Naive thymus-derived CD8-positive, alpha-beta T cell (primary cell): ENCODE measurements at places on chromosomes 2 and 18. TPM values are rescaled to one million over a fixed set of nuclear protein-coding genes. Genes with fewer than 3 reads are reported as not detected.

DNA sequence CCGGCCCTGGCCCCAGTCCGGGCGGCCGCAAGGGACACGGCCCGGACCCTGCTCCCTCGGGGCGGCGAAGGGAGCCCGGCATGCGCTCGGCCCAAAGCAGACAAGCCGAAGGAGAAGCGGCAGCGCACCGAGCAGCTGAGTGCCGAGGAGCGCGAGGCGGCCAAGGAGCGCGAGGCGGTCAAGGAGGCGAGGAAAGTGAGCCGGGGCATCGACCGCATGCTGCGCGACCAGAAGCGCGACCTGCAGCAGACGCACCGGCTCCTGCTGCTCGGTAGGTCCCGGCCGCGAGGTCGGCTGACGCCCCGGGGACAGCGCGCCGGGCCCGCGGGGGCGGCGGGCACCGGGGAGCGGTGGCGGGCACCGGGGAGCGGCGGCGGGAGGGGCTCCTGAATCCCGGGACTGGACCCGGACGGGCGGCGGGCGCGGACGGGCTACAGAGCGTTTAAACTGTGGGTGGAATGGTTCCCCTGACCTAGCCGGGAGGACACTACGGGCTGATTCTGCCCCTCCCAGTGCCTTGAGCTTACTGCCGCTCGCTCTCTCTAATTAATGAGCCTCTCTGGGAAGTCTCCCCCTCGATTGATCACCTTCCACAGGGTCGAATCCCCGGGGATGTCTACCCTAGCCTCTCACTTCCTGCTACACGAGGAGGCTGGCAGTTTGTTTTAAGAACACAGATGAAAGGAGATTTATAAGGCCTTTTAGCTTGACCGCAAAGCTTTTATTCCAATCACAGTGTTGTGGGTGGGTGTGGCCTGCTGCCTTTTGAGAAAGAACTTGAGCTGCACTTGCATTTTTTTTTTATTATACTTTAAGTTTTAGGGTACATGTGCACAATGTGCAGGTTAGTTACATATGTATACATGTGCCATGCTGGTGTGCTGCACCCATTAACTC lies 853 bp downstream of the GNAL start:
- no peak for DNase-seq

DNA sequence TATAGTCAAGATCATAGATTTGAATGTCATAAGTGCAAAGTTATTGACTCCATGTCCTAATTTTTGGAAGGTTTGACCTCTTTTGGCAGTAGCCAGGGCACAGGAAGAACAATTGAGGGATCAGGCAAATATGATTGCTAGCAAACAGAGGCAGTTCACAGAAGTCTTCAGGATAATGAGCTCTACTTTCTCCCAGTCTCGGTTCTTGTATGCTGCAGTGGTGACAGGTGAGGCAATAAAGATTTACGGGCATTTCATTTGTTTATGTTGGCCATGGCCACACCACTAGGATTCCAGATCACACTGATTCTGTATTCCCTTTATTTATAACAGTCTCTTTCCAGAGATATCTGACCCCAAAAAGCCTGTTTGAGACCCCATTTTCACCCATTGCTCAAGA lies 137.5 kb downstream of the UBR3 start:
- no peak for DNase-seq

GRCh38 chr18:56314396-56314795 lies 324.0 kb downstream of the TXNL1 start:
- DNase-seq = no peak

The ANKRD23 gene
- 0.15 TPM for polyA plus RNA-seq

GRCh38 chr2:118773826-118774225 lies 73.6 kb downstream of the EN1 start:
- DNase-seq = no peak

GRCh38 chr18:23257686-23258565 lies 122.6 kb downstream of the CABLES1 start:
- no peak for DNase-seq

DNA sequence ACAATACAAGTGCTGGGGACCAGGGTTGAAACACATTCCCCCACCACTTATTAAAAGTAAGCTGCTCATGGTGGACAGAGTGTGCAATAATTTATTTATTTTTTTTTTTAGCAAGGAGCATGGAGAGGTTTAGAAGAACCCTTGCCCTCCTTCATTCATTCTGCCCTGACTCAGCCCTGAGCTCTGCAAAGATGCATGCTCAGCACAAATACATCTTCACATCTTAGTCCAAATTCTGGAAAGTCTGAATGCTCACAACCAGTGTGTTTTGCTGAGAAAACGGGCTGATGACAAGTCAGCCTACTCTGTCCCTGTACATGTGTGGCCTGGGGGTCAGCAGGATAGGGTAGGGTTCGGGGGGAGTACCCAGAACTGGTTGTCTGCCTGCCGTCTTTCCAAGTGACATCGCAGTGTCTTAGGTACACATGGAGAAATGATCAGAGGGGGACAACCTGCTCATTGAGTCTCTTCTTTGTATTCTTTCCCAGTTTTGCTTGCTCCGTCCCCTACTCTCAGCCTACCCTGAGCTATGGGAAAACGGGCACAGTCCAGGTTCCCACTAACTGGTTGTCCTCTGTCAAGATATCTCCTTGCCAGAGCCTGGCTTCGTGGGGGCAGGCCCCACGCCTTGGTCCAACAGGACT lies 76.4 kb downstream of the ADD2 start:
- no peak for DNase-seq

- DNase-seq = no peak
Observed at GRCh38 chr18:60053747-60054304, 154.0 kb downstream of the PMAIP1 start.

- no peak for DNase-seq
Observed at GRCh38 chr2:221527776-221528309, 44.3 kb downstream of the EPHA4 start.

- DNase-seq = no peak
Observed at GRCh38 chr2:213868526-213868925, 542.3 kb upstream of the VWC2L start.

GRCh38 chr2:232919141-232919540 lies 49.1 kb downstream of the SNORC start:
- no peak for DNase-seq

The TEX44 gene
- not detected for polyA plus RNA-seq

The SCRN3 gene
- polyA plus RNA-seq = 14.0 TPM

GRCh38 chr2:75424936-75425619 lies 135.7 kb downstream of the EVA1A start:
- no peak for DNase-seq
